ENCODE measurements at places on chromosomes 11 and 22.

DNA sequence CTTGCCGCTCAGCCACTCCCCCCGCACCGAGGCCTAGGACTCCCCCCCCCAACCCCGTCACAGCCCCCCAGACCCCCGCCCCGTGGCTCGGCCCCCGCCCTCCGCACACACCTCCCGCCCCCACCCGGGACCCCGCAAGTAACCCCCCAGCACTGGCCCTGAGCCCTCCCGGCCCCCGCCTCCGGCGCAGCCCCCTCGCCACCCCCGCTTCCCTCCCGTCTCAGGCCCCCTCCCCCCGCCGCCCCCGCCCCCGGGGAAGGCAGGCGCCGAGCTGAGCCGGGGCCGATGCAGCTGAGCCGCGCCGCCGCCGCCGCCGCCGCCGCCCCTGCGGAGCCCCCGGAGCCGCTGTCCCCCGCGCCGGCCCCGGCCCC lies 1.5 kb downstream of the SHANK3 start:
- peaks cover 60% of the 10 kb centered on the region for H3K4me1 ChIP-seq
- peaks cover 18% of the 10 kb centered on the region for H3K36me3 ChIP-seq
- H3K27me3 ChIP-seq, result peaks cover 71% of the 10 kb centered on the region
- peak overlapping the region; percentile 70 for H3K4me3 ChIP-seq
- DNase-seq, result no peak

DNA sequence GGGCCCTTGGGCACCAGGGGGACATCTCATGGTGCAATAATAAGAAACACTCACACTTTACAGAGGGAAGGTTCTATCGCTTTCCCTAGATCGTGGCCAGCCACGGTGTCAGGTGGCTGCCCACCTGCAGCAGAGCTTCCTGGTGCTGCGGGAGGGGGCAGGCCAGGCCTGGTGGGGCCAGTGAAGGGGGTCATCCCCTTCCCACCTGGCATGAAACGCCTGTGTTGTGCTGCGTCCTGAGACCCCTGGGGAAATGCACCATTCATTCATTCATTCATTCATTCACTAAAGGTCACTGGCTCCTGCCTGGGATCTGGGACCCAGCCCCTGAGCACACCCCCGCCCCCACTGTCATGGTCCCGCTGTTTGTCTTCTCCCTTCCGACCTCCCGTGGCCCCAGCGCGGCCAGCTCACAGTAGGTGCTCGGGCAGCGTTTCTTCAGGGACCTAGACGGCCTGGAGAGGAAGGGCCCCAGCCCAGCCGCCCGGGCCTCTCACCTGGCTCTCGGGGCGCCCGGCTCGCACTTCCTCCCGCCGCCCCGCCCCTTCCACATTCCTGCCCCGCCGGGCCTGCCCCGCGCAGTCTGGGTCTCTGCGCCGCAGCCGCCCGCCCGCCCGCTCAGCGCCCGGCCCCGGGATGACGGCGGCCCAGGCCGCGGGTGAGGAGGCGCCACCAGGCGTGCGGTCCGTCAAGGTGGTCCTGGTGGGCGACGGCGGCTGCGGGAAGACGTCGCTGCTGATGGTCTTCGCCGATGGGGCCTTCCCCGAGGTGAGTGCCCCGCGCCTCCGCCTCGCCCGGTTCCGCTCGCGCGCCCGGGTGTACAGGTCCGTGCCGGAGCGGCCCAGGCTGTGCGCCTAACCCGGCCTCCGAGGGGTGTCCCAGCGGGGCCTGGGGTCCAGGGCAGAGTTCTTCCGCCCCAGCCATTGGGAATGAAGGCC lies at the start of gene RHOD:
RHOD (plus strand) TSS at position 581 of the 938 bp plus-strand sequence; CDS start at position 637, 56 bp downstream.
- peak; percentile 54 for DNase-seq
- H3K4me3 ChIP-seq, result peak within 1 kb of the TSS; percentile 75
- peaks cover 15% of the 10 kb centered on the region for H3K27me3 ChIP-seq
- peaks cover 70% of the 10 kb centered on the region for H3K4me1 ChIP-seq

DNA sequence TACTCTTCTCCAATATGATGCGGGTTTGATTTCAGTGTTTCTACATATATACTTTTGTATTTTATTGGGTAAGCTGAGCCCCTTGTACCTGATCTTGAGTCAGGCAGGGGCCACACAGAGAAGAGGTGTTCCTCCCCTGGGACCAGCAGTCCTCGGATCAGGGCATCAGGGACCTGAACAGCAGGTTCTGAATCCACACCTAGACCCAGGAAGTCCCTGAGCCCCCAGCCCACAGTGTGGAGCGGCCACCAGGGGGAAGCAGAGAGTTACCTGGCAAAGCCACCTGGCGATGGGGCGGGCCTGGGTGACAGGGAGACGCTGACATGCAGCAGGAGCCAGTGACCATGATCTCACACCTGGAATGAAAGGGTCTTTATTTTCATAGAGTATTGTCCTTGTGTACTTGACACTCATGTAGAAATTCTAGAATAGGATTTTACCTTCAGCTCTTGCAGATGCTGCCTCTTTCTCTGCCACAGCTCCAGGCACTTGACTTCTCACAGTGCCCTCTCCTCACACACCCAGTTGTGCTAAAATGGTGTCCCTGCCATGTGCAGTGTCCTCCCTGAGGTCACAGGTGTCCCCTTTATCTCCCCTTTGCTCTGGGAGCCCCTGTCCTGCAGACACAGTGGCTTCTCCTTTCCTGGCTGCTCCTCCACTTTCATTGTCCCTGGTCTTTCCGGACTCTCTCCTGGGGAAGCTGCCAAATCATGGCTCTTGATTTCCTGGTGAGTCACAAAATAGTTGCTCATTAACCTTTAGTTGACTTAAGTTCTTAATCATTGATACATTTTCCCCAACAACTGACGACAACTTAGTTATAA lies 48.5 kb downstream of the GGTLC2 start:
- no peak overlapping the region for H3K4me3 ChIP-seq
- peaks cover 15% of the 10 kb centered on the region for H3K27me3 ChIP-seq
- H3K36me3 ChIP-seq, result no peaks in the 10 kb centered on the region
- no peak for DNase-seq

GRCh38 chr11:134589129-134589528 lies 177.1 kb upstream of the B3GAT1 start:
- no peak for DNase-seq
- peaks cover 56% of the 10 kb centered on the region for H3K27me3 ChIP-seq
- peaks cover 15% of the 10 kb centered on the region for H3K4me1 ChIP-seq
- no peaks in the 10 kb centered on the region for H3K36me3 ChIP-seq
- H3K4me3 ChIP-seq, result no peak overlapping the region

DNA sequence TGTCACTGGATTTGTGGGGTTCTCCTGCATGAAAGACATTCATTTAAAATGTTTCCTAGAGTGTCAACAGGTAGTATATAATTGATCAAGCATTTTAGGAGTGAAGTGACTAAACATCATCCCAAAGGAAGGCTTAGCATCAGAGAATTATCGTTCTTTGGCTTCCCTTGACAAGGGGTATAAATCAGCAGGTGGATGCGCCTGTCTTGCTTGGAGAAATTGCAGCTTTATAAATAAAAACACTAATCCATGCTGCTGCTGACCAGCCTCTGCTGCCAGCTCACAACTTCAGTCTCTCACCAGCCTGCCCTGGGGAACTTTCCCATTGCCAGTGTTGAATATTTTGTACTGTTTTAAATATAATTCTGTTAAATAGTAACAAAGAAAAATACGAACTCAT lies 1184.7 kb upstream of the TENM4 start:
- no peaks in the 10 kb centered on the region for H3K27me3 ChIP-seq
- no peak overlapping the region for H3K27ac ChIP-seq
- DNase-seq, result no peak
- H3K4me1 ChIP-seq, result no peaks in the 10 kb centered on the region
- no peak overlapping the region for H3K4me3 ChIP-seq

GRCh38 chr11:10409207-10409661 lies 45.8 kb upstream of the AMPD3 start:
- no peaks in the 10 kb centered on the region for H3K36me3 ChIP-seq
- peaks cover 23% of the 10 kb centered on the region for H3K4me1 ChIP-seq
- no peaks in the 10 kb centered on the region for H3K27me3 ChIP-seq
- no peak overlapping the region for H3K4me3 ChIP-seq

DNA sequence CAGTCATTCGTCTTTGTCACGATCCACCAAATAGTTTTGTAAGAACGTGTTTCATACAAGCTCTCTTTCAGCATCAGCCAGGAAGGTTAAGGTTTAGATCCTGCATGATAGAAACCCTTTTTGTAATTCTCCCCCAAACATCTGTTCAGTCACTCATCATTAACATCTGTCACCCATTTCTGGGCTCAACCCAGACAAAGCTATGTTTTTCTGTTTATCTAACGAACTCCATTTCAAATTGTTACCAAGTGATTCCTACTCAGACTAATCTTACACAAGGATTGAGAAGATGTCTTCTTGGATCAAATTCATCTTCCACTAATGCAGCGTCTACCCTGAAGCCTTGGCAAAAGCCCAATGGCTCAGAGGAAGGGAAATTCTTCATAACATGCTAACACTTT lies 58.8 kb downstream of the FZD4 start:
- H3K4me3 ChIP-seq, result no peak overlapping the region
- no peak for DNase-seq
- no peaks in the 10 kb centered on the region for H3K36me3 ChIP-seq
- H3K4me1 ChIP-seq, result peaks cover 6% of the 10 kb centered on the region

DNA sequence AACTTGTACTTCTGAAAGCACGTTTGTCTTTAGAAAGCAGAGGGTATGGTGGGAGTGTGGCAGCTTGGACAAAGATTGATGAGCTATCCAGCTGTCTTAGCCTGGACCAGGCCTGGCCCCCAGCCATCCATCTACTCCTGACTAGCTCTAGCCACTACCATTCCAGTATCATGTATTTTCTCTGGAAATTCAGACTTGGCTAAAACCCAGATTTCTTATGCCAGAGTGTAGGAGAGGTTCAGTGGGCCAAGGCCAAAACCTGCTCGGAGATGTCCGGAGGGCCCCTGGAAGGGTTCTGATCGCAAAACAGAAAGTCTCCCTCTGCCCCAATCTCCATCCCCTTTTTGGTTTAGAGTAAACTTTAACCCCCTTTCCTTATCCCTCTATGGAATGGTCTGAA lies 24.8 kb upstream of the MTCH2 start:
- no peaks in the 10 kb centered on the region for H3K4me1 ChIP-seq
- no peak overlapping the region for H3K27ac ChIP-seq
- H3K4me3 ChIP-seq, result no peak overlapping the region
- DNase-seq, result no peak
- H3K27me3 ChIP-seq, result no peaks in the 10 kb centered on the region
- no peaks in the 10 kb centered on the region for H3K36me3 ChIP-seq

DNA sequence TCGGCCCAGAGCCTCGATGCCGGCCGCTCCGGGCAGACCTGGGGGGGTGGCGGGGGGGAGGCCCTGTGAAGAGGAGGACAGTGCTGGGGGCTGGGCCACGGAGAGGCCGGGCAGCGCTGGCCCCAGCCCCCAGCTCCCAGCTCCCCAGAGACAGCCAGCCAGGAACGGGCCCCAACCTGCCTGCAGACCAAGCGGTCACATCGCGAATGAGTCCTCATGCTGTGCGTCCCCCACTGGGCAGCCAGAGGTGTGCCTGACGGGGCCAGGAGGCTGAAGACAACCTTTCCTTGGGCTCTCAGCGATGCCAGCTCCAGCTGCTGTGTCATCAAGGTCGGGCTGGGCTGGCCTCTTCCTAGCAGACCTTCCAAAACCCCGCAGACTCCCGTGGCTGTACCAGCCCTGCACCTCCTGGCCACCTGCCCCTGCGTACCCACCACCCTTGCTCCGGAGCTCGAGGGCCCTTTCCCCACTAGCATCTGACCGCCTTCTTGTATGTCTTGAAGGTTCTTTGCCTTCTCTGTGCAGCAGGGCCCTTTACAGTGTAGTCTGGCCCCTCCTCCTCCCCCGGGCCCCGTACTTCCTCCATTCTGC lies 88.4 kb downstream of the CDKN1C start:
- DNase-seq, result peak; percentile 8
- H3K4me3 ChIP-seq, result no peak overlapping the region
- H3K27me3 ChIP-seq, result no peaks in the 10 kb centered on the region
- H3K4me1 ChIP-seq, result peaks cover 15% of the 10 kb centered on the region

- DNase-seq, result no peak
- peaks cover 73% of the 10 kb centered on the region for H3K36me3 ChIP-seq
- H3K4me3 ChIP-seq, result no peak overlapping the region
Measured at GRCh38 chr11:65654375-65655349, 8.1 kb downstream of the RELA start.

DNA sequence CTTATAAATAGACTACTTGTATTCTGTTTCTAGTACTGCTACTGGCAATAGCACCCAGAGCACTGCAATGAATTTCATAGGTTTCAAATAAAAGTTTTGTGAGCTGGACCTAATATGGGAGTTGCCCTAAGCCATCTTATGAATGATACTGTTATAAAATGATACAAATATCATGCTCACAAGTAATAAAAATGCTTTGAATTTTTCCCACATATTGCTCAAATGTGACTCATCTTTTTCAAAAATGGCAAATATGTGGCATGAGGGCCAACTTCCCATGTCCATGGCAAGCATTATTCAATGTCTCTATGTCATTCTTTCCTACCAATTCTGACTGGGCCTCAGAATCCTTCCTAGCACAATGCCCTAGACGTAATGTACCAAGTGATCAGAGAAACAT lies 137.6 kb downstream of the TRPC6 start:
- H3K4me1 ChIP-seq, result peaks cover 33% of the 10 kb centered on the region
- no peak overlapping the region for H3K4me3 ChIP-seq
- DNase-seq, result no peak
- no peaks in the 10 kb centered on the region for H3K27me3 ChIP-seq
- H3K27ac ChIP-seq, result no peak overlapping the region

DNA sequence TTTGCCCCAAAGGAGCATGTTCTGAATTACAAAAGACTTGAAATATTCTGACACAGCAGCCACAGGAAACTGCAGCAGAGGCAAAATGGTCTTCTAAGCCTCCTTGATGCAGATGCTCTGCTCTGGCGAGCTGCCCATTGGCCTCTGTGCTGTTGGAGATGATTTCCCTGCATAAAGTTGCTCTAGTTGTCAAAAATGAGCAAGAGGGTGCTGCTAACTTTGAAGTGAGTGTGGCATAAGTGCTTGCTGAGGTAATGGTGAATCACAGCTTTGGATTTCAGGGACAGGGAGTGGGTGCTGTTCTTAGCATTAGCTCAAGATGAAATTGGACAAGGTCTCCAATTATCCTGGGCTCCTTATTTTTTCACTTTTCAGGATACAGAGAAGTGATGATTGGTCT lies 435.4 kb downstream of the TMEM135 start:
- no peak overlapping the region for H3K27ac ChIP-seq
- no peaks in the 10 kb centered on the region for H3K36me3 ChIP-seq
- H3K4me3 ChIP-seq, result no peak overlapping the region
- no peaks in the 10 kb centered on the region for H3K4me1 ChIP-seq
- peak; percentile 15 for DNase-seq

DNA sequence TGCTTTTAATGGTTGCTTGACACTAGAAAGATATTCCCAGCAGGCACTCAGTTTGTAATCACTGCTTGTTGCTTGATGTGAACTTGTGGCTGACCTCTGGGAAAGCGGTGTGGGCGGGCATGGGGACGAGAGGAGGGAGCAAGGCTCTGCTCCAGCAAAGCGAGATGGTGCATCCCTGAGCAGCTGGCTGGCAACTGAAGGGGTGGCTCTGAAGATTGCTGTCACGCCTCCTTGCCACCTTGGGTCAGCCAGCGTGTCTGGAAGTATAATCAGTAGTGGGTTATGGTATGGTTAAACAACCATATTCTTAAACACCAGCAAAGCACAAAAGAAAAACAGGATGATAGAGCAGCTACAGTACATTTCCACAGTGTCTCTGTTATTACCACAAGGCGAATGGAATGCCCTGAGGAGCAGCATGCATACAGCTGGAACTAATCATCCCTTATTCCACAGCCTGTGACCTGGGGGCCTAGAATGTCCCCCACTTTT lies 124.5 kb downstream of the TRIM44 start:
- H3K36me3 ChIP-seq, result no peaks in the 10 kb centered on the region
- H3K27me3 ChIP-seq, result no peaks in the 10 kb centered on the region
- no peak for DNase-seq
- H3K27ac ChIP-seq, result no peak overlapping the region
